ENCODE measurements at places on chromosomes 12 and 14.

DNA sequence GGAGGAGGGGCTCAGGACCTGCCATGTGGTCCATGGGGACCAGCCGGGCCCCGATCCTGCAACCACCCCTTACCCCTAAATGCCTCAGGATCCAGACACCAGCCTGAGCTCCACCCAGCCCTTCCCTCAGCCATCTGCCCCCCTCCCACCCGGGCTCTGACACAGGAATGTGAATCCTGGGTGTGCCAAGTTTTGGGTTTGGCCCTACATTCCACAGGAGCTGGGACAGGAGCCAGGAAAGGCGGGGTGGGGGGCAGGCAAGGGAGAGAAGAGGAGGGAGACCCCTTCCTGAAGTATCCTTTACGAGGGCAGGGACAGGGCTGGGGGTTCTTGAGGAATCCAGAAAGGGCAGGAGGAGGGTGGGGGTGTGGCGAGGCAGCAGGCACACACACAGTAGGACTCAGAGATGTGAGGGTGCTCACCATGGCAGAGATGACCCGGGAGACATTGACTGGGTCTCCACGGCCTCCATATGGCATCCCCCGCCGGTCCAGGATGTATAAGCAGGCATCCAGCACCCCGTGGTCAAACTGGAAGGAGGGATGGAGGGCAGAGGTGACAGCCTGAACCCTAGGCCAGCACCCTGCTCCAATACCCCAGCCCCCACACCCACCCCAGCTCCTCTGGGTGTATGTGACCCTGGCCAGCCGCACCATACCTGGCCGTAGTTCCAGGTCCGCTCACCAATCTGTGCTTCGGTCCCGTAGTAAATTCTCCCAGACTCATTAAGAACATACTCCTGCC, 3.5 kb downstream of the TGM1 start:
- DNase-seq = no peak

GRCh38 chr12:106128585-106129328, 10.0 kb downstream of the NUAK1 start:
- peak; percentile 27 for DNase-seq

DNA sequence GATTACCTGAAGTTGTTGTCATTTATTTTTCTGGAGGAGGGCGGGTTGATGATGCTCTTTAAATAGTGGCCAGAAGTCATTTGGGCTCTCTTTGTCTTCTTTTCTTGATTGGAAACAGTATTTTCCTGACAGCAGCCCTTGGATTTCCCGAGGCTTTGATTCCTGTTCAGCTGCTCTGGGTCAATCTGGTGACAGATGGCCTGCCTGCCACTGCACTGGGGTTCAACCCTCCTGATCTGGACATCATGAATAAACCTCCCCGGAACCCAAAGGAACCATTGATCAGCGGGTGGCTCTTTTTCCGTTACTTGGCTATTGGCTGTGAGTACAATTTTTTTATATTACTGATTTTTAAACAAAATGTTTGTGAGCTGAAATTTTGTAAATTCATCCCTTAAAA, 60.4 kb downstream of the ANAPC7 start:
- no peak for DNase-seq

- no peak for DNase-seq
These were observed 17.4 kb upstream of the KRT7 start for GRCh38 chr12:52215587-52216031.

DNA sequence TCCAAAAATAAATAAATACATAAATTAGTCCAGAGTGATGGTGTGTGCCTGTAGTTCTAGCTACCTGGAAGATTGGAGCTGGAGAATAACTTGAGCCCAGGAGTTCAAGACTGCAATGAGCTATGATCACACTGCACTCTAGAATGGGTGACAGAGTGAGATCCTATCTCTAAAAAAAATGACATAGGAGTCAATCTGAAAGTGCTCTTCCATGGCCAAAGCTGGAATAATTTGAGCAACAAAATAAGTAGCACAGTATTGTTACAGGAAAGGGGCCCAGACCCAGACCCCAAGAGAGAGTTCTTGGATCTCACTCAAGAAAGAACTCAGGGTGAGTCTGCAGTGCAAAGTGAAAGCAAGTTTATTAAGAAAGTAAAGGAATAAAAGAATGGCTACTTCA, 24.9 kb upstream of the SLC7A8 start:
- no peak for DNase-seq

DNA sequence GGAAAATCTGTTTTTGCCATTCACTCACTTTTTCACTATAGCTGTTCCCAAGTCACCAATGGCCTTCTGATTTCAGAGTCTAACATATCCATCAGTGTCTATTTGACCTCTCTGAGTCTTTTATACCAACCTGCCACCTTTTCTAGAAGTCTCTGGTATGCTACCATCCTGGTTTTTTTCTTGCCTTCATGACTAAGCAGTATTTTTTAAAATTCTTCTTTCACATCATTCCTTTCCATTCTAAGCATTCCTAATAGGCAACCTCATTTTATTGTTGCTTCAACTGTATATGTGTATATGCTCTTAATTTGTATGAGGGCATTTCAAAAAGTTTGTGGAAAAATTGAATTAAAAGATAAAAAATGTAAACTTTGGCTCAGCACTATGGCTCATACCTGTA, 5.0 kb downstream of the IRAK4 start:
- no peak for DNase-seq

DNA sequence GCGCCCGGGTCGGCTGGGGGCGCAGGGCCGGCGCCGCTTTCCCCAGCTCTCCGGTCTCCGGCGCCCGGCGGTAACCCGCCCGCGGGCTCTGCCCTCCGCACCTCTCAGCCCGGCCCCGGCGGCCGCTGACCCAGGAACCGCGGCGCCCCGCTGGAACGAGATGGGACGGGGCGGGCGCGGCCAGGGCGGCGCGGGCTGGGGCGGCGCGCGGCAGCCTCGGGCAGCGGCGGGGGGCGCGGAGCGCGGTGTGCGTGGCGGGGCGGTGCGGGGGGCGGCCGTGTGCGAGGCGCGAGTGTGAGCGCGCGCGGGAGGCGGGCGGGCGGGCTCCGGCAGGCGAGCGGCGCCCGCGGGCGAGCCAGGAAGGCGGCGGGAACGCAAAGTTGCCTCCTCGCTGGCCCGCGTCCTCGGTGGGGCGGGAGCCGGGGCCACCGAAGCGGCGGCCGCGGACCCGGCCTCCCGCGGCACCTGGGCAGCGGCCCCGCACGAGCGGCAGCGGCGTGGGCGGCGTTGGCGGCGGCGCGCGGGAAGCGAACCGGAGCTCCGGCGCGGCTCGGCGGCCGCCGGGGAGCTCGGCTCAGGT, 671 bp upstream of the DIO3 start:
- DNase-seq = no peak

DNA sequence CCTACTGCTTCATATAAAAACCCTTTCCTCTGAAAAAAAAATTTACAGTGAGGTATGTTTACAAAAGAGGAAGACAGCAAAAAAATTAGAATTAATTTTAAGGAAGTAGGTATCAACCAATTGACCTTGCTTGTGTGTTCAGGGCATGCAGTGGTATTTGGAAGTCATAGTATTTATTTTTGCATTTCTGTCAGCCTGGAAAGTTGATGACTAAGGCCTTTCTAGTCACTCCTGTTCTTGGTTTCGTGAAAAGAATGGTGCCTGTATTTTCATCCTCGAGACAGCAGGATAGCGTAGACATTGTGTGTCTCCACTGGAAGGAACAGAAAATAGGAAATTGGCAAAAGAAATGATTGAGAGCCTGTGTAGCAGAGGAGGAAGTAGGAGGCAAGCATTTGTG, 24.5 kb downstream of the SLC16A7 start:
- no peak for DNase-seq

DNA sequence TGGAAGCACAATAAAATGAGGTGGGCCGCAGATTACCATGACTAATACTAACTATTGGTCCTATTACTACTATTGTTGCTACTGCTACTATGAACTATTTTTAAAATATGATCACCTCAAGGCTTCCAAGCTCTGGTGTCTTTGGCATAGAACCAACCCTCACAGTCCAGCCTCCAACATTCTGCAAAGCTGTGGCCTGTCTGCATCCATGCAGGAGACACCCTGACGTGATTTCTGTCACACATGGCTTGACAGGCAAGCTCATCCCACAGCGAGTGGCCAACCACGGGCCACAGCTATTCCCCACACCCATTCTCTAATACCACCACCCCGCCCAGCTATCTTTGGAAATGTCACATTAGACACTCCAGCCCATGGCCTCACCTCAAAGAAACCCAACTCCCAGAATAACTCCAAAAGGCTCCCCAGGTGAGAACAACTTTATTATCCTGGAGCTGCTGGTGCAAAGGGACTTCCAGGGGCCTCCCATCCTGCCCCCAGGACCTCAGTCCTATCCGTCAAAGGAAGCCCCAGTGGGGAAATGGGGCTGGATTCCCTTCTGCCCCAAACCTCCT, 14.4 kb downstream of the ISCU start:
- DNase-seq = no peak

DNA sequence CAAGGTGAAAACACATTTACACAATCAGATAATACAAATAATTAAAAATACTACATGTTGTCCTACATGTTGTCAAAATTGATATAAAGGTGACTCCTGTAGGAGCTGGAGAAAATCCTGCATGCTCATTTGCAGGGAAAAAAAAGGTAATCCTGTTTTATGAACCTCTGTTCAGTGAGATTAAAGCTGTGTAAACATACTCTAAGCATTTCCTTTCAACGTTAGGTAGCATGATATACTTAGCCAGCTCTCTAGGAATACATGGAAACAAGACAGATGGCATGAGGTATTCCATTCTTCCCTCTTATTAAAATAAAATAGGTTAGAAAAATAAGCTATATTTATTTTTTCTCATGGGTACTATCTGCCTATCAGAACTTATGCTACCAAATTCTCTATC, 635.7 kb upstream of the FLRT2 start:
- peak; percentile 81 for DNase-seq

GRCh38 chr14:34179727-34180126, 228.9 kb upstream of the EGLN3 start:
- peak; percentile 40 for DNase-seq

- DNase-seq = no peak
These were observed 60.5 kb downstream of the PTPRQ start for GRCh38 chr12:80504389-80505163.

GRCh38 chr14:102516531-102517391, 7.2 kb upstream of the ANKRD9 start:
- peak; percentile 50 for DNase-seq

DNA sequence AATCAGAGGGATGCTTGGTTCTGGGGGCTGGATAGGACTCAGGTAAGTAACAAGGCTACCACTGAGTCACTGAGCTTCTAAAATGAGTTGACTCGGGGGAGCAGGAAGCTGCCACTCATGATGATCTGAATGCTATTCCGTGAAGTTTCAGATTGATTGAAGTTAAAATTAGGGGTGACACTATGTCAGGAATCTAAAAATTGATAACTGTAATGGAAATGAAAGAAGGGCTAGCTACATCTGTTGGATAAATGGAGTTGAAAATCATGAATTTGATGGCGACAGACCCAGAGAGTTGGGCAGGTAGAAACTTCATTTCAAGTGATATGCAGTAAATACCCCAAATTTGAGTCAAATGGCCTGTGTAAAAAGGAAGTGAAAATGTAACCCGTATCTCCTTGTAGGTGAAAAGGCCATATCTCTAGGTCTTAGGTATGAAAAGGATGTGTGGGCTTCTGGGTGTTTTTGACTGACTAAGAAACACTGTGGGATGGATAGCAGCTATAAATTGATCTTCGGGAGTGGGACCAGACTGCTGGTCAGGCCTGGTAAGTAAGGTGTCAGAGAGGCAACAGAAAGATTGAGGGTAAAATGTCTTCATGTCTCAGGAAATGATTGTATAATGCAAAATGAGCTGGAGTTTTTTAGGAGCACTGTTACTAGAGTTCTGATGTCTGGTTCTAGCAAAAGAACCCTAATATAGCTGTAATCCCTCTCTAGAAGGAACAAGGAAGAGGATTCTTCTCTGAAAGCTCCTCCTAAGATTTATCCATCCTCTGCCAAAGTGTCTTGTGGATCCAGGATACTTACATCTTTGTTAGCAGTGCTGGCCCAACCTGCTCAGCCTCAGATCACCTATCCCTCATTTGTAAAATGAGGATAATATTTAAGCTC, 57.3 kb downstream of the DAD1 start:
- DNase-seq = no peak

GRCh38 chr12:13680916-13681315, 300.5 kb downstream of the GRIN2B start:
- no peak for DNase-seq

DNA sequence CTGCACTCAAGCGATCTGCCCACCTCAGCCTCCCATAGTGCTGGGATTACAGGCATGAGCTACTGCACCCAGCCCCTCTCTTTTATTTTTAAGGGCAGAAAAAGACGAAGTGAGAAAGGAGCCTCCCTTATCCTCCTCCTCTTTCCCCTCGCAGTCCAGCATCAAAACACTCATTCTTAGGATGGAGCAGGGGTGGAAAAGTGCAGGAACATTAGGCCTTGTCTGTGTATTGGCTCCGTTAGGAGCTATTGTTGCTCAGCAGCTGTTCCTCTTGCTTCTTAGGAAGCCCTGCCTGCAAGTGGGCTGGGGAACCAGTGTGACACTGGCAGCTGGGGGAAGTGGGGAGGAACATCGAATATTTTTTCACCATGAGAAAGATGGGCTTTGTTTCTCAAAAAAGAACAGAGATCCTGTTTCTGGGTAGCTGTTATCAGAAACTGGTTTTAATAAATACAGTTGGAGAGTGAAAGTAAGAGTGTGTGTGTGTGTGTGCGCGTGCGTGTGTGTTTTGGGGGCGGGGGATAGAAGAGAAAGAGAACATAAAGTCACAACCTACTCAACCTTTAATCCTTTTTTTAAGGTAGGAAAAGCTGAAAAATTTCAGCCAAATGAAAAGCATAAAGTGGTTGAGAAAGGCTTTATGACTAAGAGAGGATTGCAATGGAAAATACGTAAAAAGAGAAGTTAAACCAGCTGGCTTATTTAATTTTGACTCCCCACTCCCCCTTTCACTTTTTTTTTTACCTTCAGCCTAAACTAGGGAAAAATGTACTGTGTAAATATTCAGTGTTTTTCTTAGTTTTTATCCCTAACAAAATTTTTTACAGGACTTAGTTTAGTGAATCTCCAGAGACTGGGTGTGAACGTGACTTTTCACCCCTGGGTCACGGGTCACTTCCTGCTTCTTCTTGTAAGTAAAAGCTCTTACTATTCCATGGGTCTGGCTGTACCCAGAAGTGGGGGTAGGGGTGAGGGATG, 197.2 kb upstream of the PLEKHG7 start:
- peak; percentile 60 for DNase-seq

DNA sequence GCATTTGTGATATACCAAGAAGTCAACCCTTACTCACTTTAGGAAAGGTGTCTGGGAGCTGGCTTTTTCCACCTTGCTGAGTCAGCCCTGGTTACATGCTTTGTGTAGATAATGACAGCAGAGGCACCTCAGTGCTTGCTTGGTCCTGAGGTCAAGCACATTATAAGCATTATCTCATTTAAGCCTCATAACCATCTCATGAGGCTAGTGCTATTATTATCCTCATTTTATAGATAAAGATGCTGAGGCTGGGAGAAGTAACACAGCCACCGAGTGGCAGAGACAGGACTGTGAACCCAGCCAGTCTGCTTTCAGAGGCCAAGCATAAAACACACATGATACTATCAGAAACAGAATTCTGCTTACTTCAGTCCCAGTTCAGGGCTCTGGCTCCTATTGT, 29.4 kb downstream of the MAX start:
- DNase-seq = no peak

Data from NCI-H2171 treated with DMSO at 0.1 percent for 48 hours (cell line).